ENCODE measurements at places on chromosomes 7 and 10.

DNA sequence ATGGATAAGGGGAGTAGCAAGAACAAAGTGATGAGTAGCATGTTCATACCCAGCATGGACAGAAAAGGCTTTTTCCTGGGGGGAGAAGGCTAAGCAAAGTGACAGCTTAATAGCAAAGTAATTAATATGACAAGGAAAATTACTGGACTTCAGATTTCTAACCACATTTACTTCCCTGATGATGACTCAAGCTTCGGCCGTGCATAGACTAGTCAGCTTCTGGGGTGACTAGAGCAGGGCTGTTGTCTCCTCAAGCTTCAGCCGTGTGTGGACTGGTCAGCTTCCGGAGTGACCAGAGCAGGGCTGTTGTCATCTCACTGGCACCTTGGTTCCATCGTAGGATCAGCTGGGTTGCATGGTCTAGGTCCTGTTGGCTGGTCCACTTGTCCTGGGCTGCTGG lies 2.1 kb upstream of the ZNF117 start:
- no peaks in the 10 kb centered on the region for H3K27me3 ChIP-seq
- peaks cover 44% of the 10 kb centered on the region for H3K36me3 ChIP-seq
- no peaks in the 10 kb centered on the region for H3K4me1 ChIP-seq
- H3K4me3 ChIP-seq = no peak overlapping the region
- no peak overlapping the region for H3K27ac ChIP-seq

DNA sequence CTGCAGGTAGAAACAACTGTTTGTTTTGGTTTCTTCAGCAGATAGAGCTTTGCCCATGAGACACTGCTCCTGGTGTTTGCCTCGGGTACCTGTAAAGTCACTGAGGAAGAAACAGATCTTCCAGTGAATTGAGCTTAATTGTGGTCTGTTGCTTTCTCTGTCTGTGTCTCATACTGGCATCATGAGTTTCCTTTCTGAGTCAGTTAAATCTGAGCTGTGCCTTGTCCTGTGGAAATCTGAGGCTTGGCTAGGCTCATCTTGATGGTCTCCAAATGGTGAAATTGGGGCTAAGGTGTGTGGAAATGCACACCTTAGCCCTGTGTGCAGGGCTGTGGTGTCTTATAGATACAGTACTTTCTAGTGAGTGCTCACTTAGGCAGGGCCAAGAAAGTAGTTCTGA lies 67.4 kb downstream of the GBF1 start:
- H3K27me3 ChIP-seq = no peaks in the 10 kb centered on the region
- peaks cover 14% of the 10 kb centered on the region for H3K36me3 ChIP-seq
- H3K4me1 ChIP-seq = peaks cover 57% of the 10 kb centered on the region
- no peak overlapping the region for H3K4me3 ChIP-seq
- no peak for DNase-seq

GRCh38 chr7:81155654-81156373 lies 237.0 kb upstream of the SEMA3C start:
- no peaks in the 10 kb centered on the region for H3K36me3 ChIP-seq
- H3K27me3 ChIP-seq = no peaks in the 10 kb centered on the region
- no peak for DNase-seq
- H3K4me1 ChIP-seq = no peaks in the 10 kb centered on the region
- no peak overlapping the region for H3K4me3 ChIP-seq

GRCh38 chr10:98349508-98349922 lies 65.5 kb downstream of the PYROXD2 start:
- H3K27me3 ChIP-seq = peaks cover 68% of the 10 kb centered on the region
- H3K4me1 ChIP-seq = peaks cover 7% of the 10 kb centered on the region
- H3K27ac ChIP-seq = no peak overlapping the region

DNA sequence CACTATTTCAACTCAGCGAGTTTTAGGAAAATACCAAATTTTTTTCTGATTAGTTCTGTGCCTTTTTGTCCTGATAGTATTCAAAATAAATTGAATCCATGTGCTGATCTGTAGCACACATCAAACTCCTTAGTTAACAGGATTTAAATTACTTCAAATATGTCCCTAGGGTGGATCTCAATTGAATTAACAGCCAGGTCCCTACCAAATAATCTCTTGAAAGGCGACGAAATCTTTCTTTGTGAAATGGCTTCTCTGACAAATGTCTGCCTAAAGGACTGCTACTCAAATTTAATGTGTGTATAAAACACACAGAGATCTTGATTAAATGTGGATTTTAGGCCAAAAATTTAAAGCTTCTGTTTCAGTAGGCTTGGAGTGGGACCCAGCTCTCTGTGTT lies 989.6 kb upstream of the KCND2 start:
- no peaks in the 10 kb centered on the region for H3K36me3 ChIP-seq
- DNase-seq = no peak
- H3K27me3 ChIP-seq = no peaks in the 10 kb centered on the region

- H3K4me3 ChIP-seq = peak overlapping the region; percentile 60
- peaks cover 20% of the 10 kb centered on the region for H3K4me1 ChIP-seq
- no peak overlapping the region for H3K27ac ChIP-seq
- H3K27me3 ChIP-seq = peaks cover 68% of the 10 kb centered on the region
Observed at GRCh38 chr7:143884969-143885559, 16.9 kb downstream of the TCAF1 start.

DNA sequence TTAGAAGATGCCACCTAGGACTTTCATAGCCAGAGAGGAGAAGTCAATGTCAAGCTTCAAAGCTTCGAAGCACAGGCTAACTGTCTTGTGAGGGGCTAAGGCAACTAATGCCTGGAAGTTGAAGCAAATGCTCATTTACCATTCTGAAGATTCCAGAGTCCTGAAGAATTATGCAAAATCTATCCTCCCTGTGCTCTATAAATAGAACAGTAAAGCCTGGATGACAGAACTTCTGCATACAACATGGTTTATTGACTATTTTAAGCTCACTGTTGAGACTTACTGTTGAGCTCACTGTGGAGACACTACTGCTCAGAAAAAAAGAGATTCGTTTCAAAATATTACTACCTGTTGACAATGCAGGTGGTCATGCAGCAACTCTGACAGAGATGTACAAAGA lies 28.6 kb downstream of the TNS3 start:
- no peaks in the 10 kb centered on the region for H3K27me3 ChIP-seq
- H3K36me3 ChIP-seq = no peaks in the 10 kb centered on the region
- no peak for DNase-seq
- H3K4me1 ChIP-seq = no peaks in the 10 kb centered on the region
- H3K4me3 ChIP-seq = no peak overlapping the region

DNA sequence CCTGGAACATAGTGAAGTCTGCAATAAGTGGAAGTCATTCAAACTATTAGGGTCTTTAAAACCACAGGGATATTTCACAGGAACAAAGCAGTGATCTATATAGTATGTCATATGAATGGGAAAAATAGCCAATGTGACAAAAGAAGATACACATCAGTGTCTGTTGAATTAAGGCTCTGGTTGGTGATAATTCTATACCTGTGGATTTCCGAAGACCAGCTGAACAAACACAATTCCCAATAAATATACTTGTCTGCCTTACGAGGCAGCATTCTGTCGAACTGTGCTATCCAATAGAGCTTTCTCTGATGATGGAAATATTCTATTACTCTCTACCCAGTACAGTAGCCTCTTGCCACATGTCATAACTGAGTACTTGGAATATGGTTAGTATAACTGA lies 55.9 kb upstream of the CAV2 start:
- no peaks in the 10 kb centered on the region for H3K36me3 ChIP-seq
- H3K27me3 ChIP-seq = peaks cover 21% of the 10 kb centered on the region
- H3K4me1 ChIP-seq = no peaks in the 10 kb centered on the region
- no peak overlapping the region for H3K27ac ChIP-seq

DNA sequence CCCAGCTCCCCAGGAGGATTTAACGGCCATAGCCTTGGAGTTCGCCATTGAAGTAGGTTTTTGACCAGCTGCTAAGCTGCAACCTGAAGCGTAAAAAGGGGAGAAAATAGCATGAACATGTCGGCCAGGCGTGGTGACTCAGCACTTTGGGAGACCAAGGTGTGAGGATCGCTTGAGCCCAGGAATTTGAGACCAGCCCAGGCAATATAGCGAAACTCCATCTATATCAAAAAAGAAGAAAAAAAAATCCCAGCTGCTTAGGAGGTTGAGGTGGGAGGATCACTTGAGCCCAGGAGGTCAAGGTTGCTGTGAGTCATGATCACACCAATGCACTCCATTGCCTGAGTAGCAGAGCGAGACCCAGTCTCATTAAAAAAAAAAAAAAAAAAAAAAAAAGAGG lies 32.2 kb upstream of the MCU start:
- H3K36me3 ChIP-seq = no peaks in the 10 kb centered on the region
- no peak overlapping the region for H3K4me3 ChIP-seq
- H3K27ac ChIP-seq = no peak overlapping the region
- no peaks in the 10 kb centered on the region for H3K27me3 ChIP-seq
- no peaks in the 10 kb centered on the region for H3K4me1 ChIP-seq

- H3K27ac ChIP-seq = no peak overlapping the region
- H3K27me3 ChIP-seq = peaks cover 86% of the 10 kb centered on the region
- H3K4me3 ChIP-seq = no peak overlapping the region
- DNase-seq = no peak
- peaks cover 11% of the 10 kb centered on the region for H3K4me1 ChIP-seq
Observed at GRCh38 chr7:27223941-27224575, 18.5 kb upstream of the EVX1 start.

GRCh38 chr7:87480386-87480785 lies 4.9 kb upstream of the ABCB4 start:
- no peaks in the 10 kb centered on the region for H3K4me1 ChIP-seq
- no peak overlapping the region for H3K4me3 ChIP-seq
- H3K27ac ChIP-seq = no peak overlapping the region
- DNase-seq = no peak
- H3K27me3 ChIP-seq = peaks cover 42% of the 10 kb centered on the region
- H3K36me3 ChIP-seq = no peaks in the 10 kb centered on the region

- peak overlapping the region; percentile 16 for H3K4me3 ChIP-seq
- peaks cover 41% of the 10 kb centered on the region for H3K4me1 ChIP-seq
- H3K27ac ChIP-seq = peak overlapping the region; percentile 94
Observed at GRCh38 chr7:107815254-107815882, 12.3 kb upstream of the SLC26A3 start.

GRCh38 chr10:100022403-100022802 lies 12.7 kb upstream of the DNMBP start:
- peaks cover 12% of the 10 kb centered on the region for H3K4me1 ChIP-seq
- H3K27ac ChIP-seq = no peak overlapping the region
- H3K27me3 ChIP-seq = peaks cover 5% of the 10 kb centered on the region
- H3K36me3 ChIP-seq = no peaks in the 10 kb centered on the region

DNA sequence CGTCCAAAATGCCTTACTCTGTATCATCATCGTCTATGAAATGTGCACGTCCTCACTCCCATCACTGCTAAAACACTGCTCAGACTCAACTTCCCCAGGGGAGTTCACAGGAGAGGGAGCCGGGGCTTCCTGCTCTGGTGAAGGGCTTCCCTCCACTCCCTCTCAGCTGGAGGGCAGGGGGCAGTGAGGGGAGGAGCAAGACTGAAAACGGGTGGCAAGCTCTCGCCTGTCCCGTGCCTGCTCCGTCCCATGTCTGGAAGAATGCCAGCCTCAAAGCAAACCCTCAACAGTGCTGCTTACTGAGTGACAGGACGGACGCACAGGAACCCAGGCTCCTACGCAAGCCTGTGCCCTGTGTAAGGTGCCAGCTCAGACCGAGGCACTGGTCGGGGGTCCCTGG lies 25.1 kb downstream of the PRKAG2 start:
- H3K27me3 ChIP-seq = no peaks in the 10 kb centered on the region
- peak; percentile 47 for DNase-seq
- peak overlapping the region; percentile 66 for H3K4me3 ChIP-seq
- peak overlapping the region; percentile 88 for H3K27ac ChIP-seq
- H3K4me1 ChIP-seq = peaks cover 41% of the 10 kb centered on the region
- H3K36me3 ChIP-seq = peaks cover 8% of the 10 kb centered on the region

GRCh38 chr7:47310020-47310419 lies 271.9 kb downstream of the TNS3 start:
- H3K27me3 ChIP-seq = no peaks in the 10 kb centered on the region
- H3K4me1 ChIP-seq = peaks cover 8% of the 10 kb centered on the region
- no peaks in the 10 kb centered on the region for H3K36me3 ChIP-seq
- H3K4me3 ChIP-seq = no peak overlapping the region

DNA sequence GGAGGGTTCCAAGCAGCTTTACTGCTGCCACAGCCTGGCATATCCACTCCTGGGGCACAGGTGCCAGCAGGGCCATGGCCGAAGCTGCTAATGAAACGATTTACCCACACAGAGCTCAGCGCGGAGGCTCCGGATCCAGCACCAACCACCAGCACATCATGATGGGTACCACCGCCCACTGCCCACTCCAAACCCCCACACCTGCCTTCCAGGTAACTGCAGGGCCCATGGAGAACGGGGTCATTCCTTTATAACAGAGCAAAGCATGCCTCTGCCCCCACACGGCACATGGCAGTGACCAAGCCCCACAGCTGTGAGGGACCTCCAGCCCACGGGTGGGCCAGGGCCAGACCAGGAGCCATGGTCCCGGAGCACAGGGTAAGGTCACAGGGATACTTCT lies 53.2 kb downstream of the EBF3 start:
- H3K4me3 ChIP-seq = no peak overlapping the region
- H3K36me3 ChIP-seq = no peaks in the 10 kb centered on the region
- no peaks in the 10 kb centered on the region for H3K4me1 ChIP-seq
- peaks cover 3% of the 10 kb centered on the region for H3K27me3 ChIP-seq
- no peak for DNase-seq
- no peak overlapping the region for H3K27ac ChIP-seq

GRCh38 chr7:66919304-66919703 lies 1.7 kb upstream of the TMEM248 start:
- no peaks in the 10 kb centered on the region for H3K27me3 ChIP-seq
- H3K4me3 ChIP-seq = peak overlapping the region; percentile 89
- H3K4me1 ChIP-seq = peaks cover 32% of the 10 kb centered on the region
- H3K27ac ChIP-seq = peak overlapping the region; percentile 79
- no peak for DNase-seq
- H3K36me3 ChIP-seq = peaks cover 29% of the 10 kb centered on the region

GRCh38 chr7:2893411-2893861 lies 49.3 kb upstream of the GNA12 start:
- no peaks in the 10 kb centered on the region for H3K36me3 ChIP-seq
- peak overlapping the region; percentile 73 for H3K4me3 ChIP-seq
- peak; percentile 43 for DNase-seq

GRCh38 chr7:13014011-13014410 lies 326.6 kb downstream of the ARL4A start:
- no peaks in the 10 kb centered on the region for H3K36me3 ChIP-seq
- H3K27ac ChIP-seq = no peak overlapping the region
- no peaks in the 10 kb centered on the region for H3K4me1 ChIP-seq
- no peak overlapping the region for H3K4me3 ChIP-seq
- H3K27me3 ChIP-seq = peaks cover 8% of the 10 kb centered on the region

- H3K27ac ChIP-seq = no peak overlapping the region
- no peak overlapping the region for H3K4me3 ChIP-seq
- peaks cover 83% of the 10 kb centered on the region for H3K27me3 ChIP-seq
- no peaks in the 10 kb centered on the region for H3K36me3 ChIP-seq
- DNase-seq = no peak
Observed at GRCh38 chr7:148337995-148338747, 252.4 kb upstream of the C7orf33 start.
